ENCODE measurements at places on chromosomes 2 and 18.

DNA sequence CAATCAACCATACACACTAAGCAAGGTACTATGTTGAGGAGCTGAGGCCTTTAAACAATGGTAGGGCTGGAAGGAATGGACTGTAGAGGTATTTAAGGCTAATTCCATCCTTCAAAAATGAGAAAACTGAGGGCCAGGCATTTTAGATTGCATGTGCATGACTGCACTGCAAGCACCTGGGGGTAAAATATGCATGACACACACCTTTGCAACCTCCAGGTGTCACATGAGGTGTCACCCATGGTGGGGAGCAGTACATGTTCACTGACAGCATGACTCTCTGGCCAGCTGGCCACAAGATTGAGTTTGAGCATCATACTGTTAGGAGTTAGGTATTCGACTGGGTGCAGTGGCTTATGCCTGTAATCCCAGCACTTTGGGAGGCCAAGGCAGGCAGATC, 182.8 kb downstream of the ZBTB7C start:
- DNase-seq, result no peak

- no peak for DNase-seq
These were observed 79.8 kb downstream of the DTNA start for GRCh38 chr18:34789768-34790344.

- no peak for DNase-seq
These were observed 156.5 kb downstream of the PTGR3 start for GRCh38 chr18:75052475-75052874.

DNA sequence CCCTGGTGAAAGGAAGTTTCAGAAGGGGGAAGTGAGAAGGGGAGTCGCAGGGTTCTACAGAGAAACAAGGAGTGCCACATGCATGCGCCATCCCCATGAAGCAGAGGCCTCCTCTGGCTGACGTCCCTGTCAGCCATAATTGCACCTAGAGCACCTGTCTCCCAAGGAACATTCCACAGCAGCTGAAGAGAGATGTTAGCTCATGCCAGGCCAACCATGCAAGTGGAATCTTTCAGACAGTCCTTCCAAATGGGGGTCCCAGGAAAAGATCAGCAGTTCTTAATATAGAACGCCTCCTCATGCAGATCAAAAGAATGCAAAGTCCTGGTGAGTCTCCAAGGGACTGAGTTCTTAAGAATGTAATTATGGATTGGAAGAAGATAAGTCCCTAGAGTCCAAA, 29.6 kb downstream of the MRO start:
- DNase-seq, result no peak

DNA sequence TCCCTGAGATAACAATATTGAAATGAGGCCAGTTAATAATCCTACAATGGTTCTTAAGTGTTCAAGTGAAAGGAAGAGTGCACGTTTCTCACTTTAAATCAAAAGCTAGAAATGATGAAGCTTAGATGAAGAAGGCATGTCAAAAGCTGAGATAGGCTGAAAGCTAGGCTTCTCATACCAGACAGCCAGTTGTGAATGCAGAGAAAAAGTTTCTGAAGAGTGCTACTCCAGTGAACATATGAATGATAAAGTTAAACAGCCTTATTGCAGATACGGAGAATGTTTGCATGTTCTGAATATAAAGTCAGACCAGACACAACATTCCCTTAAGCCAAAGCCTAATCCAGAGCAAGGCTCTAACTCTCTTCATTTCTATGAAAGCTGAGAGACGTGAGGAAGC, 51.4 kb downstream of the EML4 start:
- no peak for DNase-seq

GRCh38 chr2:231542136-231542535, 11.9 kb upstream of the NMUR1 start:
- no peak for DNase-seq

DNA sequence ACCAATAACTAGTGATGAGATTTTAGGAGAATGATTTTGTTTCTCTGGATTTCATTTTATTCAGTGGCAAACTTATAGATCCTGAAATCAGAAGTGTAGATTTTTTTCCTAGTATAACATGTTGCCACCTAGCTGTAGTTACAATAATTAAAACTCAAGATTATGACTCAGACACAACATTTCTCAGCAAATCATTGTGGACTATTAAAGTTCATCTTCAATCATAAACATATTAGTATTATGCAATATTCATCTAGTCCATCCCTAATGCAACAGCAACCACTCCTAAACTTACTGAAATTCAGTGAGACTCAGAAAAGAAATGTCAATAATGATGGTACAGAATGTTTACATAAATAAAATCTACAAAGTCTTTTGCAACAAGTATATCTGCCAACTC, 51.3 kb downstream of the USP34 start:
- no peak for DNase-seq

DNA sequence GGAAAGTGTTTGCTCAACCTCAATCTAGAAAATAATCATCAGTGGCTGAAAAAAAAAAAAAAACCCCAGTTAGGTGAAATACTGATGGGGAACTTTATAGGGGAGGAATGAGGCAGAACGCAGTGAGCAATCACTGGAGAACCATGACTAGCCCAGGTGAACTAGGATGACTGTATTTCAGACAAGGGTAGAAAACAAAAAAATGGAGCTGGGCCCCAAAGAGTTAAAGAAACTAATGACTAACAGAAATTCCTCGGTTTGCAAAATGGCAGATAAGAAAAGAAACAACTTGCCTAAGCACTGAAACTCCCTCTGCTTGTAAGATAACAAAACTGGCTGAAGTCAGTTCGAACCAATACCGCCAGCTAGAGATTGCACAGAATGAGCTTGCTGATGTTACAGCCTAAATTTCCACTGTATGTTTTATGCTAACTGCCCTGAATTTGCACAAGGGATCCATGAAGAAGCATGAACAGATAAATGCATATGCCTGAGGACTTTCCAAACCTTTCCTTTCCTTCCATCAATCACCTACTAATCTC, 245.9 kb downstream of the METTL4 start:
- DNase-seq, result no peak

GRCh38 chr2:162007447-162008040, 66.5 kb downstream of the DPP4 start:
- DNase-seq, result peak; percentile 59

DNA sequence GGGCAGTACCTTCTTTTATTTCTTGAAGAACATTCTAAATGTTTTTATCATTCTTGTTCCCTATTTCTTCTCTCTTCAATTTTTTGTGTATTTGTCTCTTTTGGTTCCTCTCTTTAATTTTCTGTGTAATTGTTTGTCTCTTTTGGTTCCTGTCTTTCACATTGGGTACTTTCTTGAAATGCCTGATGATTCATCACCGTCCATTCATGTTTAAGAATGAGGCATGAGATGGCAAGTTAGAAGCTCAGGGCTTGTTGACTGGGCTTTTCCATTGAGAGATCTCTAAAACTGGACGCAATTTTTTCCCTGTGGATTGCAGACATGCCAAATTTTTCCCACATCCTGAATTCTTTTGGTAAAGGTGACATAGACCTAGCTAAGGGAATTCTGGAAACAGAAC, 33.7 kb upstream of the IL1R2 start:
- no peak for DNase-seq

All from DMS53 (cell line).